ENCODE measurements at places on chromosomes 16 and 17.

DNA sequence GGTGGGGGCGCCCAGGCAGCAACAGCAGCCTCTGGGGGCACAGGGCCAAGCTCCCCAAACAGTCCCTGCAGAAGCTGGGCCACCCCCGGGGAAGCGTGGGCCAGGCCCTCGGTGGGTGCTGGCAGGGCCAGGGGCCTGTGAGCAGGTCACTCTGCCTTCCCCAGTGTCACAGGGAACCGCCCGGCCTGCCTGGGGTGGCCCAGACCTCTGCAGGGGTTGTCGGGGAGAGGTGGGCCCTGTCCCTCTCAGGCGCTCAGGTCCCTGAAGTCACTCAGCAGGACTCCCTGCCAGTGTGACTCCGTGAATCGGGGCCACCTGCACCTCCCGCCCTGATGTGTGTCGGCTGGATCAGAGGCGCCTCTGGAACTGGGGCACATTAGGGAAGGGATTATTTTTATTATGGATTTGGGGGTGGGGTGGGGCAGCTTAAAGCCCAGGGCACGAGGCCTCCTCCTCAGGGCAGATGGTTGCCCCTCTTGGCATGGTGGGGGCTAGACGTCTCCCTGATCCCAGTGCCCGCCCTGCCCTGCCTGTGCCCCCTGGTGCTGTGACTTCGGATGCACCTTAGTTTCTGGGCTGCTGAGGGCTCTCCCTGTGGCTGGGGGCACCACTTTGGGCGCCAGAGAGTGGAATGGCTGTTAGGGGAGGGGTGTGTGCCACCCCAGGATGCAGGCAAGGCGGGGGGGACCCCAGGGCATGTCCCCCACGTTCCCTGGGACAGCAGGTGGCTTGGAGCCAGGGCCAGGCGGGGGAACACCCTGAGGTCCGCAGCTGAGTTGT, 1.2 kb upstream of the GNG13 start:
- DNase-seq, result no peak

- no peak for DNase-seq
Observed at GRCh38 chr16:29849505-29849904, 13.5 kb downstream of the CDIPT start.

DNA sequence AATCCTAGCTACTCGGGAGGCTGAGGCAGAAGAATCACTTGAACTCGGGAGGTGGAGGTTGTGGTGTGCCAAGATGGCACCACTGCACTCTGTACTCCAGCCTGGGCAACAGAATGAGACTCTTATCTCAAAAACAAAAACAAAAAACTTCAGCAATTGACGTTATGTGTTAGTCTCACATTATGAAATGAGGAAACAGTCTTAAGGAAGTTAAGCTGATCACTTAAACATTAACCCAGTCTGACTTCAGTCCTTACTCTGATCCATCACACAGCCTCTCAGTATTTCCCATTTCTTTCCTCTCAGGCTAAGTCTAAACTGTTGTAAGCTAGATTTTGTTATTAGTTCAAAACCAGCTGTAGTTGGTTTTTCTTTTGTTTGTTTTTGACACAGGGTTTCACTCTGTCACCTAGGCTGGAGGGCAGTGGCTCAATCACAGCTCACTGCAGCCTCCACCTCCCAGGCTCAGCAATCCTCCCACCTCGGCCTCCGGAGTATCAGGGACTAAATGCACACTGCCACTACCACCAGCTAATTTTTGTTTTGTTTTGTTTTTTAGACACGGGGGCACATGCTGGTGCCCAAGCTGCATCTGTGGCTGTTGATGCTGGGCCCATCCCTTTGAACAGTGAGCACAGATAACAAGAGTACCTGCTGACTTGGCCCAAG, 6.3 kb downstream of the JPT1 start:
- no peak for DNase-seq

GRCh38 chr17:57266902-57267311, 10.6 kb downstream of the MSI2 start:
- no peak for DNase-seq

- no peak for DNase-seq
Observed at GRCh38 chr17:6279659-6280058, 155.3 kb downstream of the AIPL1 start.

- no peak for DNase-seq
Observed at GRCh38 chr17:18974407-18975149, 22.6 kb downstream of the SLC5A10 start.

- DNase-seq, result no peak
Observed at GRCh38 chr17:80837711-80838110, 153.9 kb upstream of the CHMP6 start.

- no peak for DNase-seq
Observed at GRCh38 chr16:4536391-4537106, 2.0 kb downstream of the CDIP1 start.

DNA sequence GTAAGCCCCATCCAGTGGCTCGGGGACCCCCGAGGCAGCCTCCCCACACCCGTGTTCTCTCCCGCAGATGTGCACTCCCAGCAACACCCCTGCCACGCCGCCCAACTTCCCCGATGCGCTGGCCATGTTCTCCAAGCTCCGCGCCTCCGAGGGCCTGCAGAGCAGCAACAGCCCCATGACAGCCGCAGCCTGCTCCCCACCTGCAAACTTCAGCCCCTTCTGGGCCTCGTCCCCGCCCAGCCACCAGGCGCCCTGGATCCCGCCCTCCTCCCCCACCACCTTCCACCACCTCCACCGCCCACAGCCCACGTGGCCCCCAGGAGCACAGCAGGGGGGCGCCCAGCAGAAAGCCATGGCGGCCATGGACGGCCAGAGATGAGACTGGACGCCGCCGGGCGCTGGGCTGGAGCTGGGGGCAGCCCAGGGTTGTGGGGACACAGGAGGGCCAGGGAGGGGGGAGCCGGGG, 5.0 kb downstream of the UBALD2 start:
- no peak for DNase-seq
